HepG2 (cell line): ENCODE measurements at places on chromosomes 7 and 10. TPM values are rescaled to one million over a fixed set of nuclear protein-coding genes. Genes with fewer than 3 reads are reported as not detected.

DNA sequence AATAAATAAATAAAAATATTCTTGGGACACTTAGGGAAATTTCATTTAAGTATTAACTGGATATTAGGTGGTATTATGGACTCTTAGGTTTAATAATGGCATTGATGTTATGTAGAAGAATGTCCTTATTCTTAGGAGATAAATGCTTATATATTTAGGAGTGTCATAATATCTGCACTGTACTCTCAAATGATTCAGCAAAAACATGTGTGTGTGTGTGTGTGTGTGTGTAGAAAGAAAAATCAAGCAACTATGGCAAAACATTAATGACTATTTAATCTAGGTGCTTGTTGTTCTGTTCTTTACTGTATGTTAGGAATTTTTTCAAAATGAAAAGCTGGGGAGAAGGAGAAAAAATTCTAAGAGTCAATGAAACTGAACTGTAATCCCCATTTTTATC, 3.9 kb downstream of the ASNS start:
- no peak overlapping the region for H3K4me3 ChIP-seq
- H3K27me3 ChIP-seq = no peaks in the 10 kb centered on the region
- DNase-seq = no peak
- H3K27ac ChIP-seq = no peak overlapping the region
- H3K36me3 ChIP-seq = peaks cover 5% of the 10 kb centered on the region

MYL7 gene
- polyA plus RNA-seq = not detected in 2 replicates

DNA sequence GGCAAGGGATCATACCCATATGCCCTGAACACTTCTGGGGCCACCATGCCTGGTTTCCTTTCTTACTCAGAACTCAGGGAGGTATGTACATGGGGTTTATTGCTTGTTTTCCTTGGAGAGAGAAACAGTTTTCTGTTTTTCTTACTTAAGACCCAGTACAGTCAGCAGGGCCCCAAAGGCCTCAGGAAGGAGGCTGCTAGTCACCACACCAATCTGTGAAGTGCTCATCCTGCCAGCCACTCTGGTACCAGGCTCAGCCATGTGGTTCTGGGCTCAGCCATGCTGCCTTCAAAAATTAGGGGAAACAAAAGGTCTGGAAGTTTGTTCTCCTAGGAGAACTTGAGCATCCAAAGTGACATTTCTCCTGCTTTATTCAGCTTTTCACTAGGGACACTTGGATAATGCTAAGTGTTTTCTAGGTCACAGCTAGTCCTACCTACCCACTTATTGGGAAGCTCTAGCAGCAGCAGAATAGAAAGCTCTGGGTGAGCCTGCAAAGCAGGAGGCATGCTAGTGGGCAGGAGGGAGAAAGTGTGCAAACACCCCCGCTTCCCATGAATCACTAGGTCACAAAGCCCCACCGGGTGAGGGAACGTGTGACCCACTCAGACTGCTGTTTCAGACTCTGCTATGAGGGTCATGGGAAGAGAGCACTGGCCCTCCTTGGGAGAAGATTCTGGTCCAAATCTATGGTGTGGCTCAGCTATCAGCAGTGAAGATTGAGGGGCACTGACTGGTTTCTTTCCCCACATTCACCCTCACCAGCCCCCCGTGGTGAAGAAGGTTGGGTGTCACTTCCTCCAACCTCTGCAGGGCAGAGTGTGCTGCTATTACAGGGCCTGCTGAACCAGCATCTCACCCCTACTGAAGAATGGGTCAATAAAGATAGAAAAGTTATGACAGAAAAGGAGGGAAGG, 23.9 kb downstream of the NUDCD3 start:
- peaks cover 45% of the 10 kb centered on the region for H3K4me1 ChIP-seq
- H3K27ac ChIP-seq = no peak overlapping the region
- H3K27me3 ChIP-seq = no peaks in the 10 kb centered on the region

GRCh38 chr10:87862679-87863052, 667 bp downstream of the KLLN start:
- no peaks in the 10 kb centered on the region; the same call in 2 of the 3 replicates for H3K27me3 ChIP-seq
- peak overlapping the region; percentile 88 for H3K27ac ChIP-seq
- H3K4me3 ChIP-seq = peak overlapping the region; percentile 94
- no peak for DNase-seq
- H3K36me3 ChIP-seq = no peaks in the 10 kb centered on the region
- peaks cover 13% of the 10 kb centered on the region for H3K4me1 ChIP-seq

GRCh38 chr7:2647594-2648172, 15.9 kb downstream of the TTYH3 start:
- H3K4me1 ChIP-seq = peaks cover 11% of the 10 kb centered on the region
- no peak overlapping the region for H3K4me3 ChIP-seq
- no peak overlapping the region for H3K27ac ChIP-seq
- H3K36me3 ChIP-seq = peaks cover 19% of the 10 kb centered on the region
- DNase-seq = no peak

GRCh38 chr7:157661611-157661975, 324.8 kb downstream of the DNAJB6 start:
- no peaks in the 10 kb centered on the region for H3K36me3 ChIP-seq
- no peak overlapping the region for H3K4me3 ChIP-seq
- DNase-seq = no peak
- H3K27ac ChIP-seq = no peak overlapping the region
- no peaks in the 10 kb centered on the region for H3K4me1 ChIP-seq

IRF5 gene
- 2.0 and 2.4 TPM in 2 replicates for polyA plus RNA-seq

DNA sequence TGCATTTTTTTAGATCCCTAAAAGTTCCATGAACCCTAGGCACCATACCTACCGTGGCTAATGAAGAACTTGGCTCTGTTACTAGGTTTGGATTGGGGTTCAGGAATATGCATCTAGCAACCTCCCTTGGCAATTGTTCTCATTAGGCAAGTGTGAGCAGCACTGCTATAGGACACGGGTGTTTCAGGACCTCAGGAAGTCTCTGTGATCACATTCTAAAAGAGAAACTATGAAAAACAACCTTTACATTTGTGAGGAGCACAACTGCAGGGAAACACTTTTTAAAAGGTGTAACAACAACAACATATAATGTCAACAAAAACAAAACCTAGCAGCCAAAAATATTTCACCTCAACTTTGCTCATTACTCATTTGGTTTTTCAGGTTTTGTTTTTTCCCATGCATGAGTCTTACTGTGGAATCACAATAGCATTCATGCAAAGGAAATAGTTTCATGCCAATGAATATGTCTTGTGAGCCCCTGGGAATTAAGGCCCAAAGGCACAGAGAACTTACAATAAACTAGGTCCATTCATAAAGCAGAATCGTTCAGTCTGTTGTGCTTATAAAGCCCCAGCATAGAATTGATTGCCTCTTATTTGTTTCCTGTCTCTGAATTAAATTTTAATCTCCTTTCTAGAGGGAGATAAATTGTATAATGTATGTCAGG, 255.7 kb upstream of the DGKB start:
- H3K27ac ChIP-seq = no peak overlapping the region
- no peaks in the 10 kb centered on the region for H3K27me3 ChIP-seq
- no peaks in the 10 kb centered on the region for H3K36me3 ChIP-seq
- no peak overlapping the region for H3K4me3 ChIP-seq
- H3K4me1 ChIP-seq = no peaks in the 10 kb centered on the region

DNA sequence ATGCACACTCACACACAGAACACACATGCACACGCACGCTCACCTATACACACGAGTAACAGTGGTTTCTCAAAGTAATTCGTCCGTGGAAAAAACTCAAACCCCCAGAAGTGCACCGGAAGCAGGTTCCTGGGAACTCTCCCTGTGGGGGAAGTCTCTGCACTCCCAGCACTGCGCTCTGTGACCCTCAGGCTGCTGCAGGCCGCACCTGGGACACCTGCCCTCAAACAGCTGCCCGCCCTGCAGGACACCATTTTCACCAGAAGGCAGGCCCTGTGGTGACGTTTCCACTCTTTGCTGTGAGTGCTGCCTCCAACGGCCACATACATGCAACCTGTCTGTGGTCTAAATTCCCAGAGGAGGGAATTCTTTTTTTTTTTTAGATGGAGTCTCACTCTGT, 21.3 kb downstream of the YKT6 start:
- no peak for DNase-seq
- no peaks in the 10 kb centered on the region for H3K36me3 ChIP-seq
- no peak overlapping the region for H3K4me3 ChIP-seq
- H3K4me1 ChIP-seq = peaks cover 39% of the 10 kb centered on the region

DNA sequence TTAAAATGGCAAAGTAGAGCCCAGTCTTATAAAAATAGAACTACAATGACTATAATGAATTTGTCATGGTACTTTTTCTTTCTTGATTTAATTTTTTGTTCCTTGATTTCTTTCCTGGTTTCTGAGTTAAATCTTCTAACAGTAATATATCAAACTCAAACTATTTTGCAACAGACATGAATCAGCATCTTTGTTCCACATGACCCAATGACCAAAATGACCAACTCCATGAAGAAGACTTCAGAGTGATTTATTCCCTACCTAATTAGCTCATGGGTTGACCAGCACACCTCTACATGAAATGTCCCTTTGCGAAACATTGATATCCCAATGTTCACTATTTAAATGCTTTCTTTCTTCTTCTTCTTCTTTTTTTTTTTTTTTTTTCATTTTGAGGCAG, 30.9 kb downstream of the NMT2 start:
- H3K27ac ChIP-seq = peak overlapping the region; percentile 31
- H3K36me3 ChIP-seq = peaks cover 38% of the 10 kb centered on the region
- no peaks in the 10 kb centered on the region for H3K27me3 ChIP-seq
- H3K4me3 ChIP-seq = no peak overlapping the region

DNA sequence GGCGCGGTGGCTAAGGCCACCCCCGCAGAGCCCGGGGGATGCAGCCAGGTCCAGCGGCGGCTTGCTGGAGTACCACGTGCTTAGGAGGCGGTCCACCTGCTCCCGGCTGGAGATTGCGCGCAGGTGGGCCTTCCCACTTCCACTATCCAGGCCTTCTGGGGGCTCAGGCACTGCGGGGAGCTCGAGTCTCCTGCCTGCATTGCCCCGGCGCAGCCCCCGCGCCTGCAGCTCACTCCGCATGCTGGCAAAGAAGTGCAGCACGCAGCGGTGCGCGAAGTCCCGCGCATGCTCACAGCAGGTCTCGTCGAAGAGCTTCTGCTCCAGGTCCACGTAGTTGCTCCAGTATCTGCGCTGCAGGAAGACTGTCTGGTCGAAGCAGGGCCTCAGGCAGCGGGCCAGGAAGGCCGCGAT, 5.8 kb downstream of the CALHM3 start:
- H3K4me1 ChIP-seq = peaks cover 23% of the 10 kb centered on the region
- H3K27me3 ChIP-seq = peaks cover 3% of the 10 kb centered on the region; the same call in 1 of the 2 replicates
- no peak overlapping the region for H3K4me3 ChIP-seq

DNA sequence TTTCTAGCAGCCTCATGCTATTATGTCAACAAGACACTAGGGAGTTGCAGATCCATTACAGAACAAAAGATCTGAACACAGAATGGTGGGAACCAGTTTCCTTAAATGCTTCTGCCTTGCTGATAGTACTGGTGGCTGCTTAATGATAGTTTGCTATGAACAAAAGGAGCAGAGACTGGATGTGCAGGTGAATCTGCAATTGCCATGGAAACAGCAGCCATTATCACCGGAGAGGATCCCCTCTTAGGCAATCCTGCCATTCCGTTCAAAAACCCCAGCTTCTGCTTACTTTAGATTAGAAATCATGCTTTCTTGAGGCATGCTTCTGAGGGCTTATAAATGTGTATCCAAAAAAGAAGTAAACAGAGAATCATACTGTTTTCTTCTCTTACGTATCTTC, 80.0 kb upstream of the PRKAR2B start:
- no peak overlapping the region for H3K4me3 ChIP-seq
- no peaks in the 10 kb centered on the region for H3K4me1 ChIP-seq
- DNase-seq = no peak
- no peaks in the 10 kb centered on the region for H3K36me3 ChIP-seq

DNA sequence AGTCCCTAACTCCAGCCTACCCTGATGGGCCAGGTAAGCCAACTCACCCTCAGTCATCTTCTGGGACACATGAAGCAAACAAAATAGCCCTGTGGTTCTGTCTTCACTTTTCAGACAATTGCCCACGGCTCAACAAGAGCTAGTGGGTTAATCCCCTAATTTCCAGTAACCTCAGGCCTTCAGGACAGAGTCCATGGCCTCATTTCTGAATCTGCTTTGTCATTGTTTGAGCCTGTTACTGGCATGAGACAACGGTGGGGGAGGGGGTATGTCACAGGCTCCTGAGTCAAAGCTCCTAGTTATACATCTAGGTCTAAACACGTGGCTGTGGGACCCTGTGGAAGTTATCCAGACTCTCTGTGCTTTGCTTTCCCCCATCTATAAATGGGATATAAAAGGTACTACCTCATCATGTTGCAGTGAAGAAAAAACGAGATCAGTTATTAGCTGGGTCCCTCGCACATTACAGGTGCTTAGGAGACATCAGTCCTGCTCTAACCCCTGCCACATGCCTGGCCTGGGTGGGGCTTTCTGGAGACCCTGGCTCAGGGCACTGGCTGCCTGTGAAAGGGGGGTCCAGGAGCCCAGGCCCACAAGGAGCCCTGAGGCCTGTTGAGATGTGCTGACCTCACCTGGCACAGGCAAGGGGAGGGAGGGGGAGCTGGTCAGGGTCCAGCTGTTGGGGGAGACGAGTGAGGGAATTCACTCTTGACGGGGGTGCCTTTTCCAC, 16.5 kb downstream of the MAT1A start:
- no peaks in the 10 kb centered on the region for H3K27me3 ChIP-seq
- peak; percentile 92 for DNase-seq
- peaks cover 56% of the 10 kb centered on the region for H3K36me3 ChIP-seq
- 0 out of 2 replicates have a peak overlapping the region, but pooled peaks have one; percentile 17 for H3K4me3 ChIP-seq
- H3K27ac ChIP-seq = peak overlapping the region; percentile 95

DNA sequence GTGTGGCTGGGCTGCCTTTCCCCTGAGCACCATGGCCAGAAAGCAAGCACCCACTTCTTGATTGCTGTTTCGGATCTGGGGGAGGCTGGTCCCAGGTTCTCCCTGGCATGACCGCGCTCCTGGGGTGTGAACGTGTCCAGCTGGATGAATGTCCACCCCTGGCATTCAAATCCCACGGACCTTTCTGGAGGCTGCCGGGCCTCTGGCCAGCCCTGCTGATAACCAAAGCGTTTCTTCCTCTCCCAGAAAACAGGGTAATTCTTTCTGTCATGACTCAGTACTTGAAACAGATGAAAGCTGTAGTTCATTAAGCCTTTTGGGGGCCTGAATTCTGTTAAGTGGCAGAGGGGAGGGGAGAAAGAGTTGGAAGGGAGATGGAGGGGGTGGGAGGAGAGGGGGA, 73.1 kb upstream of the SAMD8 start:
- H3K4me3 ChIP-seq = no peak overlapping the region
- H3K36me3 ChIP-seq = no peaks in the 10 kb centered on the region
- no peak overlapping the region for H3K27ac ChIP-seq
- no peak for DNase-seq

DNA sequence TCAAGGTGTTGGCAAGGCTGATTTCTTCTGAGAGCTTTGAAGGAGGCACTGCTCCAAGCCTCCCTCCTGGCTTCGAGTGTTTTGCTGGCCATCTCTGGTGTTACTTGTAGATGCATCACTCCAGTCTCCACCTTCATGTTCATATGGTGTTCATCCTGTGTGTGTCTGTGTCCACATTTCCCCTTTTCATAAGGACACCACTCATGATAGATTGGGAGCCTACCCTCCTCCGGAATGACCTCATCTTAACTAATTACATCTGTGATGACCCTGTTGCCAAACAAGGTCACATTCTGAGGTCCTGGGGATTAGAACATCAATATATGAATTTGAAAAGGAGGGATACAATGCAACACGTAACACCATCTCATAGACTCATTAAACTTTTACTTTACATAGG, 119.0 kb downstream of the CREB5 start:
- no peak for DNase-seq
- H3K27ac ChIP-seq = no peak overlapping the region
- H3K4me3 ChIP-seq = no peak overlapping the region
- no peaks in the 10 kb centered on the region for H3K27me3 ChIP-seq

CUBN gene
- polyA plus RNA-seq = 0.17 and 0.32 TPM in 2 replicates

CHCHD2 gene
- polyA plus RNA-seq = 330 and 333 TPM in 2 replicates
